Activated CD4-positive, alpha-beta T cell treated with anti-CD3 and anti-CD28 coated beads, Interleukin-10, Interleukin-2, amounts not matched to agents 100 ng/mL and 50 ng/mL, durations not matched to agents 16 hours and 8 hours (primary cell): ENCODE measurements at places on chromosomes 11 and 22.

DNA sequence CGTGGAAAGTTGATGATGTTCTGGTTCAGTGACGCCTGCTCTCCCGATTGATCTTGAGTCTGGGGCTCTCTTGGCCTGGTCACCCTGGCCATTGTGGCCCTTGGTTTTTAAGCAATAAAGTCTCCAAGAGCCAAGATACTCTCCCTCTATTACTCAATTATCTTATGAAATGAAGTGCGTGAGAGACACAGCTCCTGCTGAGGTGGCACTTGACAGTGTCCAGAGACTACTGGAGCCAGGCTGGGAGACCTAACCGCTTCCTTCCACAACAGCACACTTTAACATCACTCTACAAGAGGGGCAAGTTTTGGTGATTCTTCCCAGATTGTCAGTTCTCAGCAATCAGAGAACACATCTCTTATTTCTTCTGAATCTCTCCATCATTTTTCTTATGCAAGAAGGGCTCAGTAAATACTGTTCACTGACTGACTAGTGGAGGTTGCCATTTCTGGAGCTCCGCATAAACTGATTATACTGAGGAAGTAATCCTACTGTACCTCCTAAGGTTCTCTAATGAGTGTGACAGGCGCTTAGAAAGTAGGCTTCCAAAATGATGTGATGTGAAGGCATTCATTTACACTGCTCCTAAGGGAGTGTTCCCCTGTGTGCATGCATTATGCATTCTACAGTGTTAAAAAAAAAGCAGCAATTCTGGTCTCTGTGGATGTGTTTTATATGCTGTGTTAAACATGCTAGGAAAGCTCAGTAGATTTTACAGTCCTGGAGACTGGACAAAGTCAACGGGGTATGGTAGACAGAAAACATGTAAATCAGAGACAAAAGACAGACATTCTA, 968.0 kb downstream of the OPCML start:
- DNase-seq = no peak

- DNase-seq = peak; percentile 36
Measured at GRCh38 chr11:69841859-69842698, 22.9 kb upstream of the FGF3 start.

DNA sequence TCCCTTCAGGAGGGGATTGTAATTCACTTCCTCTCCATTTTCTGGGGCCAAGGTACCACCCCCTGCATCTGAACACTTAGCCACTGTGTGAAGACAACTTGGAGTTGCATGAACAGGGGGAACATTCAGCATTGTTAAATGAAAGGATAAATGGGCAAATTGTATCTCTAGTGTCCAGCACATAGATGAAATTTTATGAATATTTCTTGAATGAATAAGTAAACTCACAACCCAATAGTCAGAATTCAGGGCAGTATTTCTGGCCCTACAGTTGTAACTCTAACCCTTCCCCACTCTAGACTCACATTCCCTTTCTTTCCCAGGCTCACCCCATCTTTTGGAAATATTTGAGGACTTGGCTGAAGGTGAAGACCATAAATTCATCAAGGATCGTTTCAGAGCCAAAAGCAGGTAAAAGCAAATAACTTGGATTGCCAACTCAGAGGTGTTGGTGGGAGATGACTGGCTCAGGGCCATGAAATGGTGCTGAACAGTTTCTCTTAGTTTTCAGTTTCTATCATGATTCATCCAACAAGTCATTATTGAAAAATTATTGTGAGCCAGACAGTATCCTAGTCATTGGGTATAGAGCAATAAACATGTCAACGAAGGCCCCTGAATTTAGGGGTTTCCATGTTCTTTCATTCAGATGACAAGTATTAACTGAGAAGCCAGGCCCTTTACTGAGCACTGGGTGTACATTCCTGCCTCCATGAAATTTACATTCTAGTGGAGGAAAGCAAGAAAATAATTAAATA, 33.3 kb upstream of the ZC3H12C start:
- DNase-seq = no peak

DNA sequence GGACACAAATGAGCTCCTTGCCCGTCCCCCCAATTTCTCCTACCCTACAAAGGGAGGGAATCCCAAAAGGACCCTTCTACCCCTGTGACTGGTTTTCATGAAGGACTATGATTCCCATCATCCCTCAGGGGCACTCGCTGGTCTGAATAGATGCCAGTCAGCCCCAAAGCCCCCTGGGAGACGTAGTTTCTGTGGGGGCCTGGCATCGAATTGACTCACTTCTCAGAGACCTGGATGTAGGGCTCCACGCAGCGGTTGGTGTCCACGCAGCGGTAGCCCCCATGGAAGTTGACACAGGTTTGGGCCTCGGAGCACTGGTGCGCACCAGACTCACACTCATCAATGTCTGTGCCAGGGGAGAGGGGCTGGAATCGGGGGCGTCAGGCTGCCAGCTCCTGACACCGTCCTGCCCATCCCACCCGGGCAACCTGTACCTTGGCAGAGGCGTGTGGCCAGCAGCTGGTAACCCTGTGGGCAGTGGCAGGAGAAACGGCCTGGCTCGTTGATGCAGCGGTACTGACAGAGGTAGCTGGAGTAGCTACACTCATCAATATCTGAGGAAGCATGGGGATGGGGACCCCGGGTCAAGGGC, 4.4 kb downstream of the EFEMP2 start:
- no peak for DNase-seq

- DNase-seq = no peak
Measured at GRCh38 chr11:75760710-75761493, 7.7 kb upstream of the DGAT2 start.

- DNase-seq = no peak
Measured at GRCh38 chr11:116215471-116216113, 557.2 kb downstream of the BUD13 start.

DNA sequence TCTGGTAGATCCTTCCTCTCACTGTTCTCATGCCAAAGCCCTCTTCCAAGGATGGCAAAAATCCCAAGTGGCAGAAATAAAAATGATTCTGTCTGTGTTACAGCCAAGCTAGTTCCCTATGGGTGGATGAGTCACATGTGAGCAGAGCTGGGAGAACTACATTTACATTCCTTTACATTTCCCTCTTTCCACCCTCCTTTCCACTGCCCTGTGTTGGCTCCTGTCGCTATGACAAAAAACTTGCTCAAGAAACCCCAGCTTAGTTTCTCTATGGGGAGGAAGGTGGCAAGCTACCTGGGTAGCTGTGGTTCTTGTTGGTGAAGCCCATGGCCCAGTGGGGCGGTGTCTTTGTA, 10.2 kb upstream of the DDB2 start:
- no peak for DNase-seq

- DNase-seq = no peak
Measured at GRCh38 chr11:69894181-69894611, 75.0 kb upstream of the FGF3 start.

DNA sequence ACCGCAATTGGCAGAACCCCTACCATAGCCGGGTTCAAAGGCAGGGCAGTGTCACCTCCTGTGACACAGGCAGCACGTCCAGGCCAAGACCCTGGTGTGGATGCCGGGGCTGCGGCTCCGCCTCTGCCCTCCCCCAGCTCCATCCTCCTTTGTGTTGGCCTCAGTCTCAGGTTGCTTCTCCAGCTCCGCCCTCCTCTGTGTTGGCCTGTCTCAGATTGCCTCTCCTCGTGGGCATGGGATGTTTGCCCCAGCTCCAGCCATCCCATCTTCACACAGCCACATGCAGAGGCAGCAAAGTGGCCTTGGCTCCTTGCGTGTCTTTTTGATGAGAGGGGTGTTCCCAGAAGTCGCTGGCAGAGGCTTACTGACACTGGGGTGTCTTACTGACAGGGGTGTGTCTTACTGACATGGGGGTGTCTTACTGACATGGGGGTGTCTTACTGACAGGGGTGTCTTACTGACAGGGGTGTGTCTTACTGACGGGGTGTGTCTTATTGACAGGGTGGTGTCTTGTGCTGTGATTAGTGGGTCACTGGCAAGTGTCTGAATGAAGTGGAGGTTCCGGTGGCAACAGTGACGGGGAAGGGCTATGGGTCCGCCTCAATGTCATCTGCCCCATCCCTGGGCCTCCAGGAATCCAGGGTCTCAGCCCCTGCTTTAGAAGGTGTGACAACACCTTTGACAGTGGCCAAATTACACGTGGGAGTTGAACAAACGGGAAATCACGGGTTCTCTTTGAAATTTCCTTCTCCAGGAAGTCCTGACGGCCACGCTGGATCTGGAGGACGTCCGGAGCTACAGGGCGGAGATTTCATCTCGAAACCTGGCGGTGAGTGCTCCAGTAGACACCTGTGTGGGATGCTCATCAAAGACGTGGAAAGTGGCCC, 24.9 kb downstream of the NADSYN1 start:
- DNase-seq = no peak

DNA sequence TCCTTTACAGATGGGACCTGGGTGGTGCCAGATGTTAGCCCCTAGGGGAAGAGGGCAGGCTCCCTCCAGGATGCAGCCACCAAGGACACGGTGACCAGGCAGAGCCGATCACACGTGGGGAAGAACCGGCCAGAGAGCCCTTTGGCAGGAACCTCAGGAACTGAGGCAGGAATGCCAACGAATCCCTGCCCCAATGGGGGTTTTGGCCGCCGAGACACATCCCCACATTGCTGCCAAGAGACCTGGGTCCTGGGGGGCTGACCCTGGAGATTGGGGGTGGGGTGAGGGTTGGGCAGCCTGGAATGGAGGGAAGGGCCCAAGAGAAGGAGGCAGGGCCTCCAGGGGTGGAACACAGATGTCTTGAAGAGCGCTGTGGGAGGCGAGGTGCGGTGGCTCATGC, 28.7 kb upstream of the LMO1 start:
- no peak for DNase-seq

GRCh38 chr11:88447281-88447680, 109.7 kb upstream of the CTSC start:
- no peak for DNase-seq

DNA sequence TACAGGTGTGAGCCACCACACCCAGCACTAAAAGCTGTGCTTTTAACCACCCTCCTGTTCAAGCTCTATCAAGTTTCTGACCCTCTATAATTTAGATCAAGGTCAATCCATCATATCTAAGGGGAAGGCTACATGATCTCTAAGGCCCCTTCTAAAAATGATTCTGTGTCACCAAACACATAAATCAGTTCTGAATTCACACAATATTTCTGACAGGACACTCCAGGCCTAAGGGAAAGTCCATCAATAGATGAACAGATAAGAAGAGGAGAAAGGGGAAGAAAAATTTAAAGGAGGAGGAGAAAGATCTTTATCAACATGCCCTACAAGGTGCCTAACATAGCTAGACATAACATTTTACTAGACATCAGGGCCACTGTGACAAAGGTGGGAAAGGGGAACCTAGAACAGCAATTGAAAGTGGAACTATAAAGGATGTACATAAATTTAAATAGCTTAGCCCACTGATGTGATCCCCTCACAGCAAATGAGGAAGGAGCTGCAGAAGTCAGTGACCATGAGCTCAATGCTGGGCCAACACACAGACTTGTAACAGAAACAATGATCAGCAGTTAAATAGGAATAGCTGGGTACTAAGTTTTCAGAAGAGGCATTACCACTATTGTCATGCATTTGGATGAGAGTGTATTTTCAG, 4.7 kb downstream of the PRCP start:
- DNase-seq = no peak

DNA sequence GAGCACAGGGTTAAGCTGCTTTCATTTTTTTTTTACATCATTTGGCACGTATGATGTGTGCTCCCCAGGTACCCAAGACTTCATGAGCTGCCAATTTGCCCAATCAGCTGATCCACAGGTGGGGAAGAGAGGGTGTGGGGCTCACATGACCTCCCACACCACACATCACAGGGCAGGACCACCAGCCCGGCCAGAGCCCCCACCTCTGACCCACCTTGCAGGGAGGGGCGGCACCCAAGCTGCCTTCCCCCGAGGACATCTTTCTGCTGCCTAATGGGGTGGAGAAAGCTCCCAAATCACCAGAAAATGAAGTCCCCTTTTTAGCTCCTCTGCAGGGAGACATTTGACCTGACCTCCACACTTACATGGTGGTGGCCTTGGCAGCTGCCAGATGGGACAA, 119.8 kb downstream of the MPPED1 start:
- no peak for DNase-seq

GRCh38 chr11:33774736-33775466, 581 bp upstream of the FBXO3 start:
- no peak for DNase-seq

DNA sequence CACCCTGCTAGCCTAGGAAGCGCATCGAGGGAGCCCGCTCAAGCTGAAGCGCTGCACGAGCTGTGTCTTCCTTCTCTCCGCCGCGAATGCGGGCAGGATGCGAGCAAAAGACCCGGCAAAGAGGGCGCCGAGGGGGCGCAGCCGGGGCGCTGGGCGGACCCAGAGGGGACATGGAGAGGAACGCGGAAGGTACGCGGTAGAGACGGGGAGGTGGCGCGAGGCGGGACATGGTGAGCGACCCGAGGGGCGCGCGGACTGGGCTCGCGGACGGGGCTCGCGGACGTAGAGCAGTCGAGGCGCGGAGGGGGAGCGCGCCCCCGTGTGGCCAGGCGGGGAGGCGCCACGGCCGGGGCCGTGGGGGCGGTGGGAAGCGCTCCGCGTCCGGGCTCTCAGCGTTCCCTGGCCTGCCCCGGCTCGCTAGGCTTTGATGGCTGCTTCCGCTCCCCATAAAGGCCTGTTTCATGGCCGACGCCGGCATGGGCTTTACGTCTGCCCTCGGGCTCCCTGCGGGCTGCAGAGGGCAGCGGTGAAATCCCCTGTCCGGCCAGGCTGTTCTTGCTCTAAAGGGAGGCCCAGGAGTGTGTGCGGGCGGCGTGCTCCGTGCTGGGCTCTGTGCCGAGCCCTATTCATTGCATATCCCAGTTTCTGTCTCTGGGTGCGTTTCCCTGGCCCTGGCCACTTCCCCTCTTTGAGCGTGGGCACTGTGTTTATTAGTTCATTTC, 31.2 kb upstream of the TRIM29 start:
- peak; percentile 58 for DNase-seq

DNA sequence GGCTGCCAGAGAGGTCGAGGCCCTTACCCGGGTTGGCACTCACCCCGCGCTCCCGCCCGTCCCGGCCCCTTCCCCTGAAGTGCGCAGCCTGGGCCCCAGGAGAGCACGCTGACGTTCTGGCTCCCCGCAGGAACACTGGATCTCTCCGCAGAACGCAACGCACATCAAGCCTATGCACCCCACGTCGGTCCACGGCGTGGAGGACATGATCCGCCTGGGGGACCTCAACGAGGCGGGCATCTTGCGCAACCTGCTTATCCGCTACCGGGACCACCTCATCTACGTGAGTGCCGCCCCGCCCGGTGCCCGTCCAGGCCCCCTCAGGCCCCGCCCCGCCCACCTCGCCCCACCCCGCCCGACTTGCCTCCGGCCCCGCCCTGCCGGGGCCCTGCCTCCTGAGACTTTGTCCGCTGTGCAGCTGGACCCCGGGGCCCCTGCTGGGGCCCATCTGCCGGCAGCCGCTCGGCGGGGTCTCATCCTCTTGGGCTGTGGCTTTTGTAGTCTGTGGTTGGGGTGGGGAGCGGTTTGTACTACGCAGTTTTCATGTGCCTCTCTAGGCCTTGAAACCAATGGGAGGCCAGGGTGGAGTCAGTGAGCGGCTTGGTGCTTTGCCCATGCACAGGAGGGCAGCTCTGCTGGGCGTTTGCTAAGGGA, 19.7 kb downstream of the MYO7A start:
- DNase-seq = peak; percentile 25

DNA sequence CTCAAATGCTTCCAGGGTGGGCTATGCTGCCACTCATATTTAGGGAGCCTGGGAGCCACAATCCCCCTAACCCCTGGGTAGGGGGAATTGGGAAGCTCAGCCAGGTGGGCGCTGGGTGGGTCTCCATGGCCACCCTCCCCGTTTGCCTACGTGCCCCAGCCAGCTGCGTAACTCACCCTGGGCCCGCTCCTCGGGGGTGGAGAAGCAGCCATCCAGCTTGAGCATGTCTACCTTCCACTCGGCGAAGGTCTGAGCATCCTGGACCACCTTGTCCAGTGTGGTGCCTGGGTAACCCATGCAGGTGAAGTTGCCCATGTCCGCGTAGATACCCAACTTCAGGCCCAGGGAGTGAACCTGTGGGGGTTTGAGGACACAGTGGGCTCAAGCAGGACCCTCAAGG, 3.7 kb downstream of the NAGA start:
- DNase-seq = no peak
